Stimulated activated CD8-positive, alpha-beta memory T cell treated with anti-CD3 and anti-CD28 coated beads, Interleukin-7, amount 100 ng/mL, for 24 hours (primary cell): ENCODE measurements at places on chromosomes 6 and 20.

DNA sequence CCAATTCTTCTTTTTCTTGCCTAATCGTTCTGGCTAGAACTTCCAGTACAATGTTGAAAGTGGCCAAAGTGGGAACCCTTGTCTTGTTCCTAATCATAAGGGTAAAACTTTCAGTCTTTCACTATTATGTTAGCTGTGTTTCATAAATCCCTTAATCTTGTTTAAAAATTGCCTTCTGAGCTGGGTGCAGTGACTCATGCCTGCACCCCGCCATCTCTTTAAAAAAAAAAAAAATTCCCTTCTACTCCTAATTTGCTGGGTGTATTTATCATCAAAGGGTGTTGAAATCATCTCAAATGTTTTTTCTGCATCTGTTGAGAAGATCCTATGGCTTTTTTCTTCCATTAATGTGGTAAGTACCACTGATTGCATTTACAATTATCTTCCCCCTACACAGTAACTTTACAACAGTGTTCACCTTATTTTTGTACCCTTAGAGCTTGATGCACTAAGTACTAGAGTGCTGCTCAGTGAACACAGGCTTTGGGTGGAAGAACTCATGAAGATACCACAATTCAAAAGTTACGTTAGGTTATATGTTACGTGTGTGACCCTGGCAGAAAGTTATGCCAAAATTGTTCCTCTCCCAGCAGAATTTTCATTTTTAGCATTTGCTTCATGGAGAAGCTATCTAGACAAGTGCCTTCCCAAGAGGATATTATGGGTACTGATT, 9.7 kb downstream of the SNRPB start:
- no peak for DNase-seq

- no peak for DNase-seq
Observed at GRCh38 chr6:138914701-138915100, 73.4 kb downstream of the REPS1 start.

GRCh38 chr6:136987526-136987925, 57.2 kb downstream of the IL20RA start:
- no peak for DNase-seq

- no peak for DNase-seq
Observed at GRCh38 chr6:35973670-35974222, 50.7 kb downstream of the SLC26A8 start.

- no peak for DNase-seq
Observed at GRCh38 chr20:34282041-34282440, 21.1 kb downstream of the AHCY start.

- DNase-seq: peak; percentile 61
Observed at GRCh38 chr20:63495741-63496595, 2.9 kb downstream of the EEF1A2 start.

DNA sequence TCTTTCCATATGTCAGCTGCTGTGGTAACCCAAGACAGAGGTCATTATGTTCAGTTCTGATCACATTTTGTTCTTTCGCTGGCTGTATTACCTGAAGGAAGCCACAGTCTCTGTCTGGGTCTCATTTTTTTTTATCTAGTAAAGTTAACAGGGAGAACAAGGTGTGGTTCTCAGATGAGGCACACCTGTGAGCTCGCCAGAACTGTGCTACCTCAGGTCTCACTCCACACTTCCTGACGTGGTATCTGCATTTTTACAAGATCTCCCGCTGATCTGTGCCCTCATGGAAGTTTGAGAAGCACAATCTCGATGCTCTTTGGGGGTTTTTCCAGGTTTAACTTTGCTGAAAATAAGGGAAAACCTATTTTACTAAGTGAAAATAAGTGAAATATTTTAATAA, 169.5 kb upstream of the CENPW start:
- no peak for DNase-seq

- DNase-seq: no peak
Observed at GRCh38 chr6:157335829-157336228, 12.5 kb upstream of the TMEM242 start.

DNA sequence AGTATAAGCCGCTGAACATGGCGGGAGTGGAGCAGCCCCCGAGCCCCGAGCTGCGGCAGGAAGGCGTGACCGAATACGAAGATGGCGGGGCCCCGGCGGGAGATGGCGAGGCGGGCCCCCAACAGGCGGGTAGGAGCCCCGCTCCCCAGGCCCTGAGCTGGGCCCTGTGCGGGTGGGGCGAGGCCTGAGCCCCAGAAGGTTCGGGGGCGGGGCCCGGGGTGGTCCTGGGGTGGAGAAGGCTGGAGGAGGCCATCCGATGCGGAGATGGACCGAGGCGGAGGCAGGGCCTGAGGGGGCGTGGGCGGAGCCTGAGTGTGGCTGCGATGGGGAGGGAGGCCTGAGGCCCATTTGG, 7.1 kb downstream of the L3MBTL1 start:
- no peak for DNase-seq

DNA sequence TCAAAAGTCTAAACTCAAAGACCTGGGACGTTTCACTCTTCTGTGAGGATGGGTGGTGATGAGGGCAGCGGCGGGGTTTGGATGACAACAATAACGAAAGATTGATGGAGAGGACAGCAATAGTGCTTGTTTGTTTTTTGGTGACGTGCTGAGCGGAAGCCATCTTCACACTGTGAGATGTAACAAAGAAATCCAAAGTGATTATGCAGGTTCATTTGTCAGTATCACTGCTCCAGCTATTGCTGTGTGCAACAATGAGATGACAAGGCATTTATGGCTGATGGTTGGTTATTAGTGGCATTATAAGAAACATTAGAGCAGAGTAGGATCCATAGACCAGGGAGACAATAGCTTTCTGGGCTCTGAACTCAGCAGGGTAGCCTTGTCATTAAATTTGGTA, 306.7 kb downstream of the RNF144B start:
- no peak for DNase-seq

DNA sequence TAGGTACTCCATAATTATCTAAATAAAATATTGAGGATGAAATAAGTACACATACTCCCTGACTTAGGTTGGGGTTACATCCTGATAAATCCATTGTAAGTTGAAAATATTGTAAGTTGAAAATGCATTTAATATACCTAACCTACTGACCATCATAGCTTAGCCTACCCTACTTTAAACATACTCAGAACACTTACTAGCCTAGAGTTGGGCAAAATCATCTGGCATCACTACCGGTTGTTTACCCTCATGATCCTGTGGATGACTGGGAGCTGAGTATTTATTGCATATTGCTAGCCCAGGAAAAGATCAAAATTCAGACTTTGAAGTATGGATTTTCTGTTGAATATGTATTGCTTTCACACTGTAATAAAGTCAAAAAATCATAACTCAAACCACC, 467.3 kb downstream of the C6orf118 start:
- DNase-seq: no peak

DNA sequence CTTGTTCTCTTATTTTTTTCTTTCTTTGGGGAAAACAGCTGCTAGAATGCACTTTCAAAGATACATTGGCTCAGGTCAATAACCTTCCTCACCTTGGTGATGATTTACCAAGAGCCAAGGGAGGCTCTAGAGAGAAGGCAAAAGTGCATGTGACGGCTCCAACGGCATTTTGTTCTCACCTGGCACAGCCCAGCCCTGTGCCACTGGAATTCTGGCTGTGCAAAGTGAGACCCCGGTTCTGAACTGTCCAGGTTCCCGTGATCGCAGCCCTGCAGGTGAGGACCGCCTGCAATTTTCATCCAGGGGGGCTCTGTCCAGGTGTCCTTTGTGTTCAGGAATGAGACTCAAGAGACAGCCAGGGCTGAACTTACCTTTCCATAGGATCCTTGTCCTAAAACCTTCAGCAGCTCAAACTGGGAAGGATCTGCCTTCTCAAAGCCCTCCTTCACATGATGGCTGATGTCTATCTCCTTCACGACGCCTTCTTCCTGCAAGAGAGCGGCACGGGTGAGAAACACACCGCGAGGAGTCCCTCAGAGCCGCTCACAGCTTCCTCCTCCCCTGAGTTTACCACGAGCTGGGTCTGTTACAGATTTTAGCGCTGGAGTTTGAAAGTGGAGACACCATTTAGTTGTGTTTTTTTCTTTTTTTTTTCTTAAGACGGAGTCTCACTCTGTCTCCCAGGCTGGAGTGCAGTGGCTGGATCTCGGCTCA, 48.0 kb downstream of the RAMACL start:
- DNase-seq: no peak

DNA sequence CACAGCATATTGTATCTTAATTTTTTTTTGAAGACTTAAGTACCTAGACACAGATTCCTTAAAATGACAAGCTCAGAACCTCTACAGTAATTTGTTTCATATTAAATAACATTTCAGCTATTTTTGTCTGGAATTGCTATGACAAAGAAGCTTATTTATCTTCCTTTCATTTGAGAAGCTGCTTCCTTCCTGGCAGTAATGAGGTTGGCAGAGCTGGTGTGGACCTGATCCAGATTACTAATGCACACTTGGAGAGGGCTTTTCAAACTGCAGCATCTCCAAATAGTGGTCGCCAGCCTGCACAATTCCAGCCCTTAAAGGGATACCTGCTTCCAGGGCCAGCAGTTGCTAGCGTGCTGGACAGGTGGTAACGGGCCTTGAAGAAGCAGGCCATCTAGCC, 12.1 kb downstream of the PTCHD4 start:
- DNase-seq: no peak

GRCh38 chr6:154095571-154095970, 56.5 kb downstream of the OPRM1 start:
- DNase-seq: no peak

- no peak for DNase-seq
Observed at GRCh38 chr6:140960566-140960965, 1172.2 kb upstream of the GJE1 start.

- no peak for DNase-seq
Observed at GRCh38 chr6:34176261-34177031, 30.6 kb upstream of the GRM4 start.

GRCh38 chr6:107634324-107635056, 144.6 kb downstream of the SOBP start:
- DNase-seq: no peak

- no peak for DNase-seq
Observed at GRCh38 chr20:38723017-38723847, 1.1 kb upstream of the SLC32A1 start.

GRCh38 chr20:14245368-14245970, 91.9 kb downstream of the FLRT3 start:
- DNase-seq: no peak

GRCh38 chr6:73207221-73207837, 18.0 kb downstream of the KHDC1L start:
- no peak for DNase-seq

DNA sequence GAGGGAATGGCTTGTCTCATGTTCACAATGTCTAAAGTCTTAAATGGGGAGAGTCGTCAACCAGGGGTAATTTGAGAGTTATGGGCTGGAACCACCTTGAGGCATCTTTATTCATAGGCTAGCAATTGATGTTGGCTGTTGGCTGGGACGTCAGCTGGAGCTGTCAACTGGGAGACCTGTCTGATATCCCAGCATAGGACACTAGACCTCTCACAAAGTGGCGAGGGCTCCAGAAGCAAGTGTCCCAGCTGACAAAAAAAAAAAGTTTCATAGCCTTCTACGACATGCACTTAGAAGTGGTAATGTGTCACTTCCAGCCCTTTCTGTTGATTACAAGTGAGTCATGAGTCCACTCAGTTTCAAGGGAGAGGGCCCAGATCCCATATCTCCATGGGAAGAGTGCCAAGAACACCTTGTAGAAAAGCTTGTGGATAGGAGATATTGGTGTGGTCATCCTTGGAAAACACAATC, 278.0 kb downstream of the ESR1 start:
- DNase-seq: no peak

DNA sequence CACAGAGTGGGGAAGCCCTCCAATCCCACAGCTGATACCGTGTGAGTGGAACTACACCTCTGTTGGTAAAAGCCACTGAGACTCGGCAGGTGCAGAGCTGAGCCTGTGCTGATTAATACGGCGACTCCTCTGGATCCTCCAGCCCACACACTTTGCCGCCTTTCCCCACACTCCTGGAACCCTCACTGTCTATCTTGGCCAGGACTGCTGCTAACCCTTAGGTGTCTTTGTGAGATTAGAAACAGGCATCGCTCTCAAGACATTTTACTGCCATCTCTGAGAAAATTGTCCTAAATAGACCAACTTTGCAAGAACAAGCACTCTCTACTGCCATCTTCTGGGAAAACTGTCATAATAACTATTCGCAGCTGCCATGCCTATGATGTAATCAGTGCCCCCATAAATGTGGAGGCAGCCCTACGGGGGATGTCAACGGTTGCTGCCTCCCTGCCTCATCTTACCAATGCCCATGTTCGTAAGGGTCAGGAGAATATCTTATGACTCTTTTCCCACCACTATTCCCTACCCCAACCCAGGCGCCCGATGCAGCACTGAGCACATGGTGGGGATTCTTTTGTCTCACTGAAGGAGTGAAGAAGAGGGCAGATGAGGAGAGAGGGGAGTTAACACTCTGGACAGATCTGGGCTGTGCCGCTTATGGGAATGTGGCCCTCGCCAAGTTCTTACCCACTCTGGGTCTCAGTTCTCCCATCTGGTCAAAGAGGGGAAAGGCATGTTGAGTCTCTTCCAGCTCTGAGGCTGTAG, 26.1 kb upstream of the KCNB1 start:
- DNase-seq: no peak

- no peak for DNase-seq
Observed at GRCh38 chr20:1278993-1279392, 12.9 kb downstream of the SNPH start.

GRCh38 chr6:82260997-82261732, 13.6 kb upstream of the IBTK start:
- no peak for DNase-seq

GRCh38 chr6:168152306-168152963, 73.4 kb upstream of the FRMD1 start:
- DNase-seq: no peak

DNA sequence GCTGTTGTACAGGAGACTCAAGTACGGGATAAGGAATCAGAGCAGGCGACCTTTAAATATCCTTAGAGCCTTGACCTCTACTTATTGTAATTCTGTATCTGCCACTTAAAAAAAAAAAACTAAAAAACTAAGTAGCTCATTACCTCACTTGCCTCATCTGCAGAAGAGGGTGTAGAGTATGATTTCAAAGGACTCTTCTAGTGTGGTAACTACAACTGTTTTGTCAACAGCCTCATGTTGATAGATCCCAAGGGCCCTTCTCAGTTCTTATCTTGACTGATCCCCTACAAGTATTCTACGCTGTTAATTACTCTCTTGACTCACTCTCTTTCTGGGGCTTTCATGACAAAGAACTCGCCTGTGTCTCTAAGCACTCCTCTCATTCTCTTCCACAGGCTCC, 16.7 kb upstream of the PDYN start:
- DNase-seq: no peak

GRCh38 chr6:134888316-134888715, 61.6 kb downstream of the ALDH8A1 start:
- no peak for DNase-seq
